WERI-Rb-1 (cell line): ENCODE measurements at places on chromosomes 12 and 14.

DNA sequence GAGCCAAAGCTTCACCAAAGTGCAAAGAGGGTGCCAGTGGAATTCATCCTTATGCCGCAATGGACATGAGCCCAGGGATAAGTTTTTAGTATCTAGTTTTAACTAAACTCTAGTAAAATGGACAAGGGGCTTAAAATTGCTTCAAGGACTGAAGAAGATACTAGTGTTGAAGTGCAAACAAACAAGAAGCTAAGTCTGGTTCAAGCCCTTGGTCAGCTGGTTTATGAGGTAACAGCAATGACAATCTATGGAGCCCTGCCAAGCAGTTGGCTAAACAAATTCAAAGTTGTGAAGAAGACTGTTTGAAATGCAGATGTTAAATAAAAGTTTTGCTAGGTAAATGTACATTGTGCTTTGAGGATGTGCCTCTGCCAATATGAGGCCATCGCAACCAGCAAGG, 209.4 kb downstream of the KTN1 start:
- no peak for DNase-seq

DNA sequence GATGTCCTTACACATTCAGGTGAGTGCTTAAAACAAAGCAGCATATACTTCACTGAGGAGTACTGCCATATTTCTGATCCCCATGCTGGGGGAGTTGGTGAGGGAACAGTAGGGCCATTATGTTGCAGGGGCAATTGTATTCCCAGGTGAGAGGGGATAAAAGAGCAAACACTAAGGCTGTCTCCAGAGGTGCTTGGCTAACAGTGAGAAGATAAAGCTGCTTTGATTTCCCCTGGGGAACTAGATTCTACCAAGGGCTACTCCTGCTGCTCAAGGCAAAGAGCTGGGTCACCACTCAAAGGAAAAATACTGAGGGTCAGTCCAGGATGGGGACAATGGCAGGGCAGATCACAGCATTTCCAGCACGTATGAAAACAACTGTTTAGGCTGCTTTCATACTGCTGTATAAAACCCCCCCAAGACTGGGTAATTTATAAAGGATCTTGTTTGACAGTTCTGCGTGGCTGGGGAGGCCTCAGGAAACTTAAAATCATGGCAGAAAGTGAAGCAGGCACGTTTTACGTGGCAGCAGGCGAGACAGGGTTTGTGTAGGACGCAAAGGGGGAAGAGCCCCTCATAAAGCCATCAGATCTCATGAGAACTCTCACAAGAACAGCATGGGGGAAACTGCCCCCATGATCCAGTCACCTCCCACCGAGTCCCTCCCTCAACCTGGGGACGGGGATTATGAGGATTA, 47.8 kb upstream of the OR5AU1 start:
- DNase-seq, result no peak

DNA sequence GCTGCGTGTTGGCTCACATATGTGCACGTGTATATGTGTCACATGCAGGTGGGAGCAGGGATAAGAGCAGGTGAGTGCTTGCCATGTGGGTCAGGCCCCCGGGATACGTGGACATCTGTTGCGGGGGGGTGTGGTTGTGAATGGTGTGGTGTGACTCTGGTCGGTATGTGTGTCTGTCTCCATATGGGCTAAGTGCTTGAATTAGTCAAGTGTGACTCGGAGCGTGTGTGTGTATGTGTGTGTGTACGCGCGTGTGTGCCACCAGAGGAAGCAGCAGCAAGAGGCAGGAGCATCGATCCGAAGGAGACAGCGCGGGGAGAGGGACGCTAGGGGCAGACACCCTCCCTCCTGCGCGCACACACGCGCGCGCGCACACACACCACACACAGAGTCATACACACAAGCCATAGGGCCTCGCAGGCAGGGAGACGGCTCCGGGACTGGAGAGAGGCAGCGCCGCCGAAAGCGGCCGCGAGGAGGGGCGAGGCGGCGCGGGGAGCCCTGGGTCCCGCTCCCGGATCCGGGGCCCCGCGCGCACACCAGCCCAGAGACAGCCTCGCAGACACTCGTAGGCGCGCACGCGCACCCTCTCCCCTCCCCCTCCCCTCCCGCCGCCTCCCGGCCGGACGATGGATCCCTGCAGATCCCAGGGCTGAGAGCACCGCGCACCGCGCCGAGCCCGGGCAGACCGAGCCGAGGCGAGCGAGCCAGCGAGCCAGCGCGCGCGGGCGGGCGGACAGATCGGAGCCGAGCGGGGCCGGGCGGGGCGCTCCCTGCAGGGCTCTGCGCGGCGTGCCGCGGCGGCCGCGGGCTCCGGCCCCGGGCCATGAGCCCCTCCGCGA, at the start of gene ASIC1:
Gene ASIC1 (plus strand): TSS at position 597 of the 842 bp plus-strand sequence. CDS start 1,171 bp downstream, outside the sequence.
- DNase-seq, result peak; percentile 87

DNA sequence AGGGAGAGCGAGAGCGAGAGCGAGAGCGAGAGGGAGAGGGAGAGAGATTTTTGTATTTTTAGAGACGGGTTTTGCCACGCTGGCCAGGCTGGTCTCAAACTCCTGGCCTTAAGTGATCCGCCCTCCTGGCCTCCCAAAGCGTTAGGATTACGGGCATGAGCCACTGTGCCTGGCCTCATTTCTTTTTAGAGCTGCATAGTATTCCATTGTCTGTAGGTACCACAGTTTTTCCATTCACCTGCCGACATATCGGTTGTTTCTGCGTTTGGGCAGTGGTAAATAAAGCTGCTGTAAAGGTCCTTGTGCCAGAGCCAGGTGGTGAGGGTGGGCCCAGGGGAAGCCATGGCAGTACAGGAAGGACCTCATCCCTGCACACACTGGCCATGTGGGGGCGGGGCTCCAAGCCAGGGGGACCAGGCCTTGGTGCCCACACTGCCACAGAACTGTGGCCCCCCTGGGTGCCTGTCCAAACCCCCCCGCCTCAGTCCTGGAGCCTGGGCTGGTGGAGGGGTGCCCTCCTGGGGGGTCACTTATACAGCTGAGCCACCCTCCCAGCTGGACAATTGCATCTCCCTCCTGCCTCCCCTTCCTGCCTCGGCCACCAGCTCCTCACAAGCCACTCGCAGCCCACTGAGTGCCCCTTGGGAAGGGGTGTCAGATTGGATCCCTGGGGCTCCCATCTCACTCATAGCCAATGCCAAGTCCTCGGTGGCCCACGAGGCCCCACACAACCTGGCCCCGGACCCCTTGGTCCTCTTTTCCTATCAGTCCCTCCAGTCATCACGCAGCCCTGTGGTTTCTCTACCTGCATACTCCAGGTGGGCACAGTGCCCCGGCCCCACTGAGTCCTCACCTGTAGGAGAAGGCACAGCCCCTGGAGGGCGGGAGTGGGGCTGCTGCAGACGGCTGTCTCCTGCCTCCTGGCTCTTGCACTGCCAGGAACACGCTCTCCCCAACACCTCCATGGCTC, 1.7 kb upstream of the PUS1 start:
- DNase-seq, result no peak

- no peak for DNase-seq
These were observed 2.2 kb upstream of the ZFP36L1 start for GRCh38 chr14:68794851-68795596.

GRCh38 chr12:132428936-132429601, 60.9 kb upstream of the FBRSL1 start:
- peak; percentile 62 for DNase-seq

DNA sequence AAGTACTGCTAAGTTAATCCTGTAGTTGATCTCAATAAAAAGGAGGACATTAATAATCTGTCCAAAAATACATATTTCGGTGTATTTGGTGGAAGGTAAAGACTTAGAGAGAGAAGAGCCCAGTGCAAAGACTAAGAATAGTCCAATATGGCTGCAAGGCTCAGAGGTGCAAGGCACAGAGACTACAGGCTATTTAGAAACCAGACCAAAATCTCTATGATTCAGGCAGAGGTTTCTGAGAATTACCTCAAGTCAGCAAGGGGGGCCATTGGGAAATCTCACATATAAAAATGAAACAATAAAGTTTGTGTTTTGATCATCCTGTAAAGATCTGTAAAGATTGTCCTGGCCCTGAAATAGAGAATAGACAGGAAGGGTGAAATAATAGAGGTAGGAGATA, 1173.0 kb downstream of the VRK1 start:
- DNase-seq, result no peak

GRCh38 chr12:2003676-2004112, 563 bp downstream of the DCP1B start:
- no peak for DNase-seq

- no peak for DNase-seq
These were observed 58.1 kb downstream of the FGD4 start for GRCh38 chr12:32457251-32458025.

DNA sequence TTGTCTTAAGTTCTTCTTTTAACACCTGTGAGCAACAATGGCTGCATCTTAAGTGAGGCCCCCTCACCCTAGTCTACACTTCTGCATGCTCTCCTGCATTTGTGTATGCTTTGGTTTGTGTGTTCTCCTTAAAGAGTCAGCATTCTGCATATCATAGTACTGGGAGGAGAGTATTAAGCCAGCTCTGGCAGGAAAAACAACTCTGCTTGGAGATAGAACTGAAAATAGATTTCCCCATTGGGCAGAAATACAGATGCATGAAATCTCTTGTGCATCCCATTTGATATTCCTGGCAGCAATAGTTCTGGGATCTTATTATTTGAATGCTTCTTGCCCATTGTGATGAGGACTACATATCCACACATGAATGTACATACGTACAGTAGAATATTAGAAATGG, 70.6 kb upstream of the PRICKLE1 start:
- DNase-seq, result no peak

DNA sequence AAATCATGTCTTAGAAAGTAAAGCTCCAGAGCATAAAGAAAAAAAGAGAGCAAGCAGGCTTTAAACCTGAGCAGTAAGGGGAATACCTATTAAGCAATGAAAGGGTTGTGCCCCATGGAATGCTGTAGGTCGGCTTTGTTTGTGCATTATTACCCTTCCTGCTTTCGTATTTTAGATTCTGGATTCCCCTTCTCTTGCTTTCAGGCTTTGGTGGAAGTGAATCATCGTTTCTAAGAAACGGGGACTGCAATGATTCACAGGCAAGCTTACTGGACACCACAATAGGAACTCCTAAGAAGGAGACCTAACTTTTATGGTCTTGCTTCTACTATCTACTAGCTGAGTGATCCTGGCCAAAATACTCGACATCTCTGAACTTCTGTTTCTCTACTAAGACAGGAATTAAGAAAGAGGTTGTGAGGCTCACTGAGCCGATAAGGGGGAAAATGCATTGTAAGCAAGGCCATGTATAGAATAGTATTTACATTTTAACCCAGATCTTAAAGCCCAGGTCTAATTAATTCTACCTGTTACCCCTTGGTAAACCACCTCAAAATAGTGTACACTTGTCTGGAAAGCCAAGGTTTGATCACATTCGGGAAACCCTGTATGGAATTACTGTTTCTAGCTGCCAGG, 1.2 kb upstream of the BMAL2 start:
- no peak for DNase-seq

- peak; percentile 79 for DNase-seq
These were observed 49.1 kb downstream of the NCOR2 start for GRCh38 chr12:124518051-124518932.

DNA sequence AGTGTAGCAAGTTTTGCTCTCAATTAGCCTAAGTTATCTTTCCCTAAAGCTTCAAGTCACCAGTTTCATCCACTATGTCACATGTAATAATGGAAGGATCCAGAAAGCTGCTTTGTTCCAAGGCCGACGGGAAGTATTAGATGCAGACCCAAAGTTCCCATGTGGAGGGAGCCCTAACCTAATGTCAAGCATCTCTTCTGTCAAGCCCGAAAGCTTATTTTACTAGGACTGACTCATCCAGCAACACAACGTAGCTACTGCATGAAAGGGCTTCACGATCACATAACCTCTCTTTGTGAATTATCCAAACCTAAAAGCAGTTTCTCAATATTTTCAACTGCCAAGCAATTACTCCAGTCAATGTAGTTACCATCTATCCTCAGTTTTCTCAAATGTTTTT, 133.4 kb downstream of the SLC6A15 start:
- DNase-seq, result no peak

- no peak for DNase-seq
These were observed 13.3 kb downstream of the CNIH1 start for GRCh38 chr14:54427871-54428270.
